Activated CD8-positive, alpha-beta memory T cell treated with anti-CD3 and anti-CD28 coated beads, Interleukin-2, amount 50 U/mL, for 4 hours (primary cell): ENCODE measurements at places on chromosomes 3 and 15.
A peak's percentile ranks its signal among the peaks of the same experiment; 100 is the strongest.

- peak; percentile 61 for DNase-seq
Observed at GRCh38 chr3:113441051-113441770, at the start of gene CFAP44. CFAP44 (minus strand) TSS chr3:113441493; CDS start chr3:113433664, 7,829 bp downstream.

DNA sequence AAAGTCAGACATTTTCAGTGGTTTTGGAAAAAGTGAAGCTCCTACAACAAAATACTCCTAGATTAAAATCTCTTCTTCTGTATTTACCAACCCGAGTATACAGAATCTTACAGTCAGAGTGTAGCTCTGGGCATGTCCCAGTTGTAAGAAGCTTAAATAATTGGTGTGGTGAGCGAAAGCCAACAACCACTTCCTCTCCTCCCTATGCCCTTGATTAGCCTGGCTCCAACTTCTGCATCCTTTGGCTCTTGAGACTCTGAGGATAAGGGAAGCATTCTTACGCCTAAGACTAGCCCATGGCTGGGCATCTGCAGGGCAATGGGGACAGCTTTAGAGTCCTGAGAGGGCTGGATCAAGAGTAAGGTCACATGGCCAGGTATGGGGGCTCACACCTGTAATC, 25.5 kb downstream of the RFT1 start:
- DNase-seq, result no peak

GRCh38 chr3:42581400-42581708, 413 bp downstream of the SEC22C start:
- DNase-seq, result no peak

- DNase-seq, result no peak
Observed at GRCh38 chr15:55740359-55740878, 2.5 kb downstream of the PRTG start.

GRCh38 chr3:48553361-48553760, 3.2 kb downstream of the PFKFB4 start:
- DNase-seq, result no peak

DNA sequence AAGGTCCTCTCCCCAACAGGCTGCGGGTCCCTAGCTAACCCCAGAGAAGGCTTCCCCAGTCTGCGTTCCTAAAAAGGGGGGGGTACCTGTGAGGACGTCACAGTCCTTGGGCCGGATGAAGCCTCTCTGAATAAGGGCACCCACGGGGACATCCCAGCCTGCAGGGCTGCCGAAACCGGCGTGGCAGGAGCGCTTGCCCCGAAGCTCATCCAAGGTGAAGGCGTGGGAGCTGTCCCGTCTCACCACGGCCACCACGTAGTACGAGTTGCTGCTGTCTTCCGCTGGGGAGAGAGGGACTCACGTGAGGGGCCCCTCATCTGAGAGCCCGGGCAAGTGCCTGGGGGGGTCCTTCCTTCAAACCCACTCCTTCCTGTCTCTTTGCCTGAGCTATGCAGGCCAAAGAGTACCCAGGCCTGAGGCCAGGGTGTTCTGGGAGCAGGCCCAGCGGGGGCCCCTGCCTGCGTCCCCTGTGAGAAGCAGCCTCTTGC, 20.0 kb downstream of the MELTF start:
- no peak for DNase-seq

DNA sequence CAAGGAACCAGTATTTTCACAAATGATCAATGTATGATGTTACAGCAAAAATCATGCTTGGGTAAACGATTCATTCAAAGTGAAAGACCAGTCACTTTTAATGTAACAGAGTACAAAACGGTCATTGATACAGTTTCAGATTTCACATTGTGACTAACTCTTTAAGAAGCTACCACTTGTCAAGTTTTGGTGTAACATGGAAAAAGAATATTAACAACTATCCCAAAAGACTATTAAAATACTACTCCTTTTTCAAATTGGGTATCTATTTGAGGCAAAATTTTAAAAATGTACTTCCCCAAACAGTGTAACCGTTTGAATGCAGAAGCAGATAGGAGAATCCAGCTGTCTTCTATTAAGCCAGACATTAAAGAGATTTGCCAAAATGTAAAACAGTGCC, 31.7 kb downstream of the AKAP13 start:
- no peak for DNase-seq

- no peak for DNase-seq
Observed at GRCh38 chr3:135623558-135623957, 342.0 kb upstream of the PPP2R3A start.
